GM23248 (cell line): ENCODE measurements at places on chromosomes 12 and 14.

DNA sequence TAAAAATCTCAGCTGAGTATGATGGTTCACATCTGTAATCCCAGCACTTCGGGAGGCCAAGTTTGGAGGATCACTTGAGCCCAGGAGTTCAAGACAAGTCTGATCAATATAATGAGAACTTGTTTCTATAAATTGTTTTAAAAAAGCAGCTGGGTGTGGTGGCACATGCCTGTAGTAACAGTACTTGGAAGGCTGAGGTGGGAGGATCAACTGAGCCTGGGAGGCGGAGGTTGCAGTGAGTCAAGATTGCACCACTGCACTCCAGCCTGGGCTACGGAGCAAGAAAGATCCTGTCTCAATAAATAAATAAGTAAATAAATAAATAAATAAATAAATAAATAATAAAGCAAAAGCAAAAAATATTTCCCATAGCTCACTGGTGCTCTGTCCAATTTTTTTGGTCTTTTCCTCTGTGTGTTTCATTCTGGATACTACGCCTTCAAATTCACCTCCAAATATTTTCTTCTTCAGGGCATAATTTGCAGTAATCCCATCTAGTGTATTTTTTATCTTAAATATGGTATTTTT lies 32.7 kb upstream of the SNX6 start:
- DNase-seq = peak; percentile 40

DNA sequence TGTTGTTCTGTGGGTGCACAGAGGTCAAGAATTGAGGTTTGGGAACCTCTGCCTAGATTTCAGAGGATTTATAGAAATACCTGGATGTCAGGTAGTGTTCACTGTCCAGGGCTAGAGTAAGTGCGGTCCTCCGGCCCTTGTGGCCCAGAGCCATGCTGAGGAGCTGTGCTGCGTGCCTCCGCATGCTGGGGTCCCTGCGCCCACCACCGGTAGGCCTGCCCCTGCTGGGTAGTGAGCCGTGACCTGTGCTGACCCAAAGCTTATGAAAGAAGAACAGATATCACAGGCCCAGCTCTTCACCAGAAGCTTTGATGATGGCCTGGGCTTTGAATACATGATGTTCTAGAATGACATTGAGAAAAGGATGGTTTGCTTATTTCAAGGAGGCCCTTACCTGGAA lies 37.8 kb upstream of the CMAS start:
- no peak for DNase-seq

DNA sequence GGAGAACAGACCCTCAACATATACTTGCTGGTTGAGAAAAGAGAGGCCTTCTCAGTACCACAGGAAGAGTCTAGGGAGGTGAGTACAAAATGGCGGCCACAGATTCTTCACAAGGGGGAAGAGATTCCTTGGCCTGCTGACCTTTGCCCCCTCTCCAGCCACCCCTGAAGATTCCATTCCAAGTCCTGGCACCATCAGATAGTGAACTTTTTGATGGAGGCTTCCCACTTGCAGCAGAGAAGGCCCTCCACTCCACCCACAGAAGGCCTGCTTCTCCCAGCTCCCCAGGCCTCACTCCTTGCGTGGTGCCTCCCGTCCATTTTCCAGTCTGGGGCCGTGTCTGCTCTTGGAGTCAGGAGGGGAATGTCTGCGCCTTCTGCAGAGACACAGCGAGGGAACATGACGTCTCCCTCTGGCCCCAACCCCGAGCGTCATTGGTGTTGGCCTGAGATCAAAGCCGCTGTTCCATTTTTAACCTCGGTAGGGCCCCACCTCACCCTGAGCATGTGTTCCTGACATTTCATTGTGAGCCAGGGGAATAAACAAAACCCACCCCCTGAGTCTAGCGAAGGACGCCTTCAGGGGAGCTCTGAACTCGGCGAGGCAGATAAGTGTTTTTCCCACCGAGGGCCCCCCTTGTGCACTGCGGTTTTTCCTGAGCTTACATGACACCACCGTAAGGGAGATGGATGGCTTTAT lies 268.7 kb upstream of the TBX3 start:
- no peak for DNase-seq

DNA sequence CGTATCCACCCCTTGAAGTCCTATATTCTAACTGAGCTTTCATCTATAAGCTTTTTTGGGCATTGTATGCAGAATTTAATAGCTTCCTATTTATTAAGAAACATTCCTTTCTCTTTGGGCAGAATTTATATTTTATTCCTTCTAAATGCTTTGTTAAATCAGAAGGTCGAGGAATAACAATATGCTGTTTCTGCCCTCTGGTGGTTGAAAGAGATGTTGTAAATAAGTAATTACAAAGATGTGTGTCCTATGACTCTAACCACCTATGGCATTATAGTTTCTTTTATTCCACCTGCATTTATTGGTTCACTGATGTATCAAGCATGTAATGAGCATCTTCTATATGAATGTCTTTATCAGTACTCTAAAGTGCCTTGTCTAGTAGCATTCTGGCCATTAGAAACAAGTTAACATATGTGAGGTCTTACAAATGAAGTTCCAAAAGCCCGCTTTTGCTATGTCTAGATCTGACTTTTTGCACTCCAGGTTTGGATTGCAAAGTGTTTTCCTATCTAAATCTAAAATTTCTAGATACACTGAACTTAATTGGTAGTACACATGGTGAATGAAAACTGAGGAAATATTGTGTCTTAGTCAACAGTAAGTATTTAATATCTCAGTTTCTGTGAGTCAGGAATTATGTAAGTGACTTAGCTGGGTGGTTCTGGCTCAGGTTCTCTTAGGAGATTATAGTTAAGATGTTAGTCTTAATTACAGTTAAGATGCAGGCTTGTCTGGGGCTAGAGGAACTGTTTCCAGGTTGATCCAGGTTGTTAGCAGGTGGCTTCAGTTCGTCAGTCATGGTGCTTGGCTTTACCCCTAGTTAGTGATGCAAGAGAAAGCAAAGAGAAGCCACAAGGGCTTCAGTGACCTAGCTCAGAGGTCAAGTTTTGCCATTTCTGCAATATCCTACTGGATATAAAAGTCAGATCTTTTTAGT lies 57.5 kb downstream of the PLEKHA5 start:
- peak; percentile 75 for DNase-seq

DNA sequence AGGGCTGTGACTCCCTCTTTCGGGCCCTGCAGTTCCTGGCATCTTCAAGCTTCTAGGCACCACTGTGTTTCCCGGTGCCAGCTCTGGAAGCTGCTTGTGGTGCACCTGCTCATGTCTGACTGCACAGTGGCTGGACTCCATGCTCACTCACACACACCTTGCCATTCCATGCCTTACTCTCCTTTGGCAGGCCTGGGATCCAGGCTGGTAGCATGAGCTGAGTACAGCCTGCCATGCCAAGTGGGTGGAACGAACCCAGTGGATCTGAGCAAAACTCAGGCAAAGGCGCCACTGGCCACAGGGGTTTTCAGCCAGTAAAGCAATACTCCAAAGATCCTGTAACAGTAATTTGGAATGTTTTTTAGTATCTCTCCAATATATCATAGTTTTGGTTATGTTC lies 902.7 kb upstream of the USP15 start:
- DNase-seq = no peak

- DNase-seq = peak; percentile 78
Observed at GRCh38 chr14:59189091-59189785, 771 bp downstream of the DAAM1 start.

DNA sequence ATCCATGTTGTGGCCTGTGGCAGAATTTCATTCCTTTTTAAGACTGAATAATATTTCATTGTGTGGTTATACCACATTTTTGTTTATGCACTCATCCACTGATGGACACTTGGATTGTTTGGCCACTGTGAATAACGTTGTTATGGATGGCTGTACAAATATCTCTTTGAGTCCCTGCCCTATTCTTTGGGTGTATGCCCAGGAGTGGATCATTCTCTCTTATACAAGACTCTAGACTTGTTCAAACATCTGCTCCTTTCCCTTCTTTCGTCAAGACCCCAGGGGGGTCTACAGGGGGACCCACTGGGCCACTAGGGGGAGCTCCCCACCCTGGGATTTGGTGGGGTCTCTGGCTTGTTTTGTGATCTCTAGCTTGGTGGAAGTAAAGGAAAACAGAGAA lies 77.4 kb downstream of the FBXL14 start:
- peak; percentile 93 for DNase-seq

GRCh38 chr14:105944632-105945610 lies 418.5 kb downstream of the TMEM121 start:
- DNase-seq = peak; percentile 9

DNA sequence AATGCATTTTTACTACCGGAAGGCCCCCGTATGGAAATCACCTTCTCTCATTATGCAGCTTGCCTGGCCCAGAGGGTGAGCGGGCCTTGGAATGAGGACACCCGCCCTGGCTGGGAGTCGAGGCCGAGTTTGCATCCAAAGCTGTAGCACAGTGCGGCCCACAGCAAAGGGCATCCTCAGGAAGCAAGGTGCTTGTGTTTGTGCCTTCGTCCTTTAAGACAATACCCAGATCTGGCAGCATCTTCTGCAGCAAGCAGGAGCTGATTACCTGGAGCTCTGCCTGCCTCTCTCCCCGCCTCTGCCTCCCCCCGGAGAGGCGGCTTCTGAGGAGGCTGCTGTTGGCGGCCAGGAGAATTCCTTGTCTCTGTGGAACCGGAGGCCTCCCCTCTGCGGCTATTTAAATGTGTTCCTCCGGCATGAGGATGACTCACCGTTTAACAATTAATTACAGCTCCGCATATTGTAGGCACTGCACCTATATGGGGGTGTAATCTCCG lies 145.3 kb downstream of the CACNA1C start:
- DNase-seq = peak; percentile 76

- no peak for DNase-seq
Observed at GRCh38 chr12:14135996-14136395, 154.6 kb upstream of the GRIN2B start.

- peak; percentile 80 for DNase-seq
Observed at GRCh38 chr14:45089813-45090212, 5.9 kb downstream of the PRPF39 start.

DNA sequence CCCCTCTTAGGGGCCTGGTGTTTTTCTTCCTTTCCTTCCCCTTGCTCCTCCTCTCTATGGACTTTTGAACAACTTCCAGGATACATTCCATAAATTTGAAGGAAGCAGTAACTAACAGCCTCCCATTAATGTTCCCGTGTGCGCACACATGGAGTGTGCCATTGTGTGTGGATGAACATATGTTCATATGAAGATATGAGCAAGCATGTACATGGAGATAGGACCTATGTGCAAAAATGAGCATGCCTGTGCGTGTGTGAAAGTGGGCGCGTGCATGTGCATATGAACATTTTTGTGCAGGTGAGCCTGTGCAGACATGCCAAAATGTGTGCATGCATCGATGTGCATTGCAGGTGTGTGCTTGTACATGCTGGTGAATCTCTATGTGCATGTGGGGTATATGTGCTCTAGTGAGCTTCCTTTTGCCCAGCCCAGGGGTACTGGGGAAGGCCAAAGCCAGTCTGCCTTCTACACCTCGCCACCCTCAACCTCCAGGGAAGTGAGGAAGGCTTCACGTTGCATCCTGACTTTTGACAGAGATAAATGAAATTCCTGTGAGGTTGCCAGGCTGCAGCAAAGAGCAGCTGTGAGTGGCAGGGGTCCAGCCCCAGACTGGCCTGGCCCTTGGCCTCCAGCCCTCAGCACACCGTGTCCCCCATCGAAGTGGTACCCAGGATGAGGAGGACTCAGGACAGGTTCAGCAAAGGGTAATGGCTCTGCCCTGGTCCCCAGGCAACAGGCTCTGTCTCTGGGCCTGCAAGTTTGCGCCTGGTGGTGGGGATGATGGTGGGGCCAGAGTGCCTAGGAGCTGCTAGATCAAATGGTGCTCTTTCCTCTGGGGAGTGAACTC lies 21.1 kb upstream of the PGF start:
- no peak for DNase-seq

GRCh38 chr14:89755816-89756215 lies 198.7 kb downstream of the EFCAB11 start:
- no peak for DNase-seq

DNA sequence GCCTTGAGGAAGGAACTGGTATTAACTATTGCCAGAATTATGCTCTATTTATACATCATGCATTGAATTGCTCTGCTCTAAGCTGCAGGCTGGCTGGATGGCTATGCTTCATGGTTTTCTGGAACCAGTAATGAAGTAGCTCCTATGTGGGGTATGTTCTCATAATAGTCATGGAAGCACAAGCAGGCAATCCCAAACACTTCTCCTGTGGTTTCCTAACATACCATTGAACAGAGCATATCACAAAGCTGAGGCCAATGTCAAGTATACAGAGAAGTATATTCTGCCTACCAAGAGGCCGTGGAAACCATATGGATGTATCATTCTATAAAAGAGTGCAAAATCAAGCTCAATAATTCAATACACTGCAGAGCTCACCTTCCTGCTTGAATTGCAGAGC lies 1752.4 kb upstream of the FLRT2 start:
- no peak for DNase-seq

DNA sequence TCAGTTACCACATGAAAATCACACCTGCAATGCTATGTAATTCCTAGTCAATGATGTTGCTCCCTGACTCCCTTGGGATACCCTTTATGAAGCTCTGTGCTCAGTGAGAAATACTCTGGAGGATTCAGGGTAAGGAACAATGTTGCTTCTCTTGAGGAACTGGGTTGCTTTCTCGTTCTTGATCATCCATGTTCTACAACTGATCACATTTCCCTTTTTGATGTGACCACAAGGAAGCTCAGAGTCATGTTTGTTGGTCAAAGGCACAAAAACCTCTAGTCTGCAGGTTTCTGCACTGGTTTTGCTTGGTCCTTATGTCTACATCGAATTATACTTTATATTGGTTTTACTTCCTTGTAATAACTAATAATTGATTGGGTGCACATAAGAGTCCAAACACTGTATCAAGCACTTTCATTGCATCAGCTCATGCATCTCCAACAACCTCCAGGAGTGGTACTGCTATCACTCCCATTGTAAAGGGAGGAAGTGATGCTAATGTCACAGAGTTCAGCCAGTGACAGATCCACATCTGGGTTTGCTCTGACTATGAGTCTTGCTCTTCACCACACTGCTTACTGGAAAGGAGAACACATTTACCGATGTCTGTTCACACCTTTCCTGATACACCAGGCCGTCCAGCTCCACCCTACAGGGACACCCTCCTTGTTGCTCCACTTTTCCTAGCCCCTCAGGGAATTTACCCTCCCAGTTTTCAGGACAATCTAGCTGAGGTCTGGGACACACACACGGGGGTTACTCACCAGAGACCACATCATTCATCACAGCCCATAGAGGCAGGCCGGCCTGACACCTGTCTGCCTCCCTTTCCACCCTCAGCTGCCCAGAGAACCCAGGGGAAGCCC lies 41.0 kb downstream of the CMKLR1 start:
- DNase-seq = no peak

DNA sequence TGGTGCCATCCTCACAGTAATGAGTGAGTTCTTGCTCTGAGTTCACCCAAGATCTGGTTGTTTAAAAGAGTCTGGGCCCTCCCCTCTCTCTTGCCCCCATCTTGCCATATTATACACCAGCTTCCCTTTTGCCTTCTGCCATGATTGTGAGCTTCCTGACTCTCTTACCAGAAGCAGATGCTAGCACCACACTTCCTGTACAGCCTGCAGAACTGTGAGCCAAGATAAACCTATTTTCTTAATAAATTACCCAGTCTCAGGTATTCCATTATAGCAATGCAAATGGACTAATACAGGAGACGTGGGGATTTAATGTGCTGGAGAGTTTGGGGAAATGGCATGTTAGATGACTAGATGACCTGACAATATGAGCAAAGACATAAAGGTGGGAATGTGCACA lies 12.8 kb downstream of the SLC4A8 start:
- no peak for DNase-seq

- DNase-seq = peak; percentile 79
Observed at GRCh38 chr12:65741656-65742017, 82.6 kb upstream of the HMGA2 start.
